Amniotic stem cell (primary cell): ENCODE measurements at places on chromosomes 4 and X.

- no peak for DNase-seq
These were observed 72.1 kb downstream of the BANK1 start for GRCh38 chr4:101862595-101862994.

DNA sequence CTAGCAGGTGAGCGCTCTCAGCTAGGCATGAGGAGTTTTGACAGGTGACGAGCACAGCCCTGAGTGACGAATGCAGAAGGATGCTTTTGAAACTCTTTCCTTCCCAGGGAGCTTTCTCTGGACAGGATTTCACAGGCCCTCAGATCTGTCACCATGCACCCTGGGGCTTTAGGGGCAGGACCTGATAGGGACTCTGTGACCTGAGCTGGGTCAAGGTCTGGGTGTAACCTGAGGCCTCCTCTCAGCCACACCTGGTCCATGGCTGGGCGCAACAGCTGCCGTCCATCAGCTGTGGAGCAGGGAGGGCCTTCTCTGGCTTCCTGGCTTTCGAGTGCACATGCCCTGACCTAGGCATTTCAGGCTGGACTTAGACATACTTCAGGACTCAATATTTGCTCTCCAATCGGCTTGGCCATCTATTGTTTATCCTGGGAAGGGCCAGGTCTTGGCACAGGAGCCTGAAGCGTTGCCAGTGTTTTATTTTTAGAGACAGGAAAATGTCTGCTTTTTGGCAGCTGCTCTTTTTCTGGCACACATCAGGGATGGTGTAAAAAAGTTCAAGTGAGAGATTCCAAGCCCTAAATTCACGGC is 56.4 kb downstream of the C4orf51 start:
- DNase-seq = no peak

- DNase-seq = no peak
These were observed 57.7 kb downstream of the ARHGAP10 start for GRCh38 chr4:147789596-147789995.

- DNase-seq = no peak
These were observed 205.0 kb downstream of the PABPC4L start for GRCh38 chr4:133996431-133997121.

DNA sequence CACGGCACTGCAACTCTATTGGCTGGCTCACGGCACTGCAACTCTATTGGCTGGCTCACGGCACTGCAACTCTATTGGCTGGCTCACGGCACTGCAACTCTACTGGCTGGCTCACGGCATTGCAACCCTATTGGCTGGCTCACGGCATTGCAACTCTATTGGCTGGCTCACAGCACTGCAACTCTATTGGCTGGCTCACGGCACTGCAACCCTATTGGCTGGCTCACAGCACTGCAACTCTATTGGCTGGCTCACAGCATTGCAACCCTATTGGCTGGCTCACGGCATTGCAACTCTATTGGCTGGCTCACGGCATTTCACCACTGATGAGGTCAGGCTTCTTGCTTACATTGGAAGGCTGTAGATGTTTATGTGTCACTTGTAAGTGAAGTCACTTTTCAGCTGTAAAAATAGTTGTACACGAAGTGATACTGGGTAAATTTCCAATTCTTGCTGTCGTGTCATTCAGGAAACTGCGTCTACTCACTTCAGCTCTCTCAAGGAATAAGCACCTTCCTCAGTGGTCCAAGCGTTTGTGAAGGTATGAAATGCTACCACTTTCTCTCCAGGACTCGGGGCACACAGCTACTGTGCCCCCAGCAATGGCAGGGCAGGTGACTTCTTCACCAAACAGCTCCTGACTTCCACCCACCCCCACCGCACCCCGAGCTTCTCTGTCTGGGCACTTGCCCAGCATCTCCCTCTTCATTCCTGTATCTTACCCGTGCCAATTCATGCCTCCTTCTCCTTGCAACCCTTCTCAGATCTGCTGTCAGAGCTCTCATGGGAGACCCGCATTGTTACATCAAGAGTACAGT is 141.3 kb downstream of the AFAP1 start:
- DNase-seq = no peak

DNA sequence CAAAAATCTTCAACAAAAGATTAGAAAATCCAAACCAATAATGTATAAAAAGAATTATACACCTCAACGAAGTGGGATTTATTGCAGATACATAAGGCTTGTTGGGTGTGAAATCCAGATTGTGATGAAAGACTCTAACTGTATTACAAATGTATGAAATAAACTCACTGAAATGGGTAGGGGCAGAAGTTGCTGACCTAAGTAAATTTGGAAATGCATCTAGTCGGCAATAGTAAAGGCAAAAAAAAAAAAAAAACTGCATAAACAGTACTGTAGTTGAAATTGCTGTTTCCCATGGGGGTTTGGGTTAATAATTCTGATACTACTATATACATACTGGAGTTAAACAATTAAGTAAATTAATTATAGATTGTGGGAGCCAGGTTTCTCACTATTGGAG is 130.7 kb upstream of the MAGEB18 start:
- DNase-seq = no peak

- DNase-seq = no peak
These were observed 51.3 kb downstream of the EMCN start for GRCh38 chr4:100466501-100466900.

GRCh38 chrX:131795442-131796229 is 227.5 kb upstream of the STK26 start:
- no peak for DNase-seq

DNA sequence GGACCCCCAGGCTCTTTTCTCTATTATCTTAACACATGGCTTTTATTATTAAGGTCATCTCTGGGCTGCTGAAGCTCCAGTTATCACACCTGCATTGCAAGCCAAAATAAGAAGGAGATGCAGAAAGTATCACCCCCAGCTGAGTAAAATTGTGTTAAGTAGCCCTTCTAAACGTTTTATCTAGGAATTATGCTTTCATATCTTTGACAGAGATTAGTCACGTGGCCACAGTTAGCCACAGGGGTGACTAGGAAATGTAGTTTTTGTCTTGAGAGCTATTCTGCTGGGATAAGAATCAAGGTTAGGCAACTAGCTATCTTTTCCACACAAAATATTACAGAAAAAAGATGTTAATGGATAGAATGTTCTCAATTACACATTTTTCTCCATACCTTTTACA is 102.1 kb downstream of the ANXA3 start:
- DNase-seq = no peak

DNA sequence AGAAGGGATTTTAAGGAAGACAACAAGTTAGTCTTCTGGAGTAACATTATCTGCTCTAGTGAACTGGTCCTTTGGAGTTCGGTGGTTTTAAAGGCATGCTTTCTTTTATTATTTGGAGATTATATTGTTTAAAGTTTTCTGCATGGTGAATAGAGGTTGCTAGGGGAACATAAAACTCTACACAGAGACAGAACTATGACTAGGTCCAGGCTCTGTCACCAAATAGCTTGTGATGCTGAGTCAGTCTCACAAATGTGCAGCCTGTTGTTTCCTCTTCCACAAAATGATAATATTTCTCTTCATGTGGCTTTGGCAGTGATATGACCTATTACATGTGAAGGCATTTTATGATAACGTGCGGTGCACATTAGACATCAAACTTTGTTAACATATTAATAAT is 132.6 kb downstream of the PACRGL start:
- no peak for DNase-seq

GRCh38 chr4:159946983-159947615 is 844.2 kb downstream of the RAPGEF2 start:
- peak; percentile 23 for DNase-seq

DNA sequence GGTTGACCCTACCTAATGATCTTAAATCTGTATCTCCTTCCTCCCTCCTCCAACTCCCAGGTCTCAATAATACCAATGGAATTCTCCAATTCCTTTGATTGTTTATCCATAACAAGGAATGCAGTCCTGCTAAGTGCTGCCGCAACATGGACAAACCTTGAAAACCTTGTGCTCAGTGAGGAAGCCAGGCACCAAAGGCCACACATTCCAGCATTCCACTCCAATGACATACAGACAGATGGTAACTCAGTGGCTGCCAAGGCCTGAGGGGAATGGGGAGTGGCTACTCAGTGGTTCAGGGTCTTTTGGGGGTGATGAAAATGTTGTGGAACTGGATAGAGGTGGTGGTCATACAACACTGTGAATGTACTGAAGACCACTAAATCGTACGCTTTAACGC is 10.4 kb downstream of the HAUS7 start:
- DNase-seq = peak; percentile 12

GRCh38 chrX:133726211-133726630 is 259.2 kb downstream of the GPC3 start:
- DNase-seq = peak; percentile 26

DNA sequence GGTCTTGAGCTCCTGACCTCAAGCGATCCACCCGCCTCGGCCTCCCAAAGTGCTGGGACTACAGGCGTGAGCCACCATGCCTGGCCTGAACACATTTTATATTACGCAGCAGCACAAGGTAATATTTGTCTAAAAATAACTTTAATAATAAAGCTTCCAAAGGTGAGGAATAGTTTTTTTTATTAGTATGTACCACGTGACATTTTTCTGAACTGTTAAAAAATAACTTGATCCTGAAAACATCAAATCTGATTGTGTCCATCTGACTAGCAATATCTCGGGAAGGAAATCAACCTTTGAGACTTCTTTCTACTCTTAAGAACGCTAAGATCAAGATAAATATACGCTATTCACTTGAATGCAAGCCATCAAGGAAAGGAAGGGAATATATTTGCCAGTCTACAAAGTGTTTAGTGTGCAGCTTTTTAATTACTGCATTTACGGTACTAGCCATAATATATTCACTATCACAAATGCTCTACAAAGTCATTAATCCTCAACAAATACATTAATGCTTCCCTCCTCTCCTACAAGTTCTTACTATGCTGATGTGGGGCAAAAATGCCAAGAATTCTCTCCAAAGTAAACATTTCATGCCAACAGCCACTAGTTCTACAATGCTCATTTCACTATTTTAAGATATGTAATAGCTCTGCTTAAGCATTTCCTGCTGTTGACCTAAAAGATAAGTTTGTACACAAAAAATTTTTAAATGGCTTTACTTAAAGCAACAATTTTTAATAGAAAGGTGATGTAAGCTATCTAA is 143.6 kb downstream of the APBB2 start:
- peak; percentile 15 for DNase-seq

GRCh38 chr4:47642191-47642830 is 157.2 kb downstream of the ATP10D start:
- DNase-seq = no peak

GRCh38 chrX:138756234-138756633 is 44.7 kb upstream of the FGF13 start:
- DNase-seq = no peak

DNA sequence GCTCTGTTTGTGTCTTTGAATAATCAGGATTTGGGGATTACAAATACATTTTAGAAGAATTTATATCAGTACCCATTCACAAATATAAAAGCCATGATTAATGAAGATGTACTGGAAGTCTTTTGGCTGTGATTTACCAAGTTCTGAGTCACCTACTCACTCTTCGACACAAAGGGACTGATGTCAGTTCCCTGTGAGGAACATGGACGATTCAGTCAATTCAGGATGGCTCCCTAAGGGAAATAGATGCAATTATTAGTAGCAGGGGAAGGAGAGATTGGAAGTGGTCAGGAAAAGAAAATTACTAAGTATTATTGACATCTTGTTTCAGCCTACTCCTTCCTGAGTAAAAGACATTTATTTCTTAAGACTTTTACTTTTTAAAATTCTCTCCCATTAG is 550.7 kb upstream of the SLIT2 start:
- DNase-seq = no peak

DNA sequence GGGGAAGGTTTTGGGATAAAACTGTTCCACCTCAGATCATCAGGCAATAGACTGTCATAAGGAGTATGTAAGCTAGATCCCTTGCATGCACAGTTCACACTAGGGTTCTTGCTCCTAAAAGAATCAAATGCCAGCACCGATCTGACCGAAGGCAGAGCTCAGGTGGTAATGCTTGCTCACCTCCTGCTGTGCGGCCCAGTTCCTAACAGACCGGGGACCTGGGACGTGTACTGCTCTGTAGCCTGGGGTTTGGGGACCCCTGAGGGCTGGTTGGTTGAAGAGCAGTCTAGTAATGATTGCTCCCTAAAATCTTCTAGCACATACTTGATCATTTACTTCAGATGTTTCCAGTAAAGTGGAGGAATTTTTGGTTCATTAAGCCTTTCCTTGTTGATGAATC is 173.1 kb upstream of the SLIT2 start:
- DNase-seq = no peak

DNA sequence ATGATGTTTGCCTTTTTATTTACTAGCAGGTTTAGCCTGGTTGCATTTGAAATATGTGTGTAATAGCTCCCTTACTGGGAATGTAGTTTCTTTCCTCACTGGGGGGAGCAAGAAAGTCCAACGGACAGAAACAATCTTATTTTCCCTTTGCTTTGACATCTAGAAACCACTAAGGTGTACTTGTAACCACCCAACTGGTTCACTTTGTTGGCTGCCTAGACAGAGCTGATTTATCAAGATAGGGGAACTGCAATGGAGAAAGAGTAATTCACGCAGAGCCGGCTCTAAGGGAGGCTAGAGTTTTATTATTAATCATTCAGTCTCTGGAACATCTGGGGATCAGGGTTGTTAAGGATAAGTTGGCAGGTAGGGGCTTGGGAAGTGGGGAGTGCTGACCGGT is 30.3 kb downstream of the XG start:
- no peak for DNase-seq

- no peak for DNase-seq
These were observed 439.5 kb downstream of the GRXCR1 start for GRCh38 chr4:43332052-43332425.

GRCh38 chr4:43716721-43717395 is 731.8 kb downstream of the KCTD8 start:
- no peak for DNase-seq

GRCh38 chr4:152398060-152398459 is 137.8 kb downstream of the FBXW7 start:
- no peak for DNase-seq

DNA sequence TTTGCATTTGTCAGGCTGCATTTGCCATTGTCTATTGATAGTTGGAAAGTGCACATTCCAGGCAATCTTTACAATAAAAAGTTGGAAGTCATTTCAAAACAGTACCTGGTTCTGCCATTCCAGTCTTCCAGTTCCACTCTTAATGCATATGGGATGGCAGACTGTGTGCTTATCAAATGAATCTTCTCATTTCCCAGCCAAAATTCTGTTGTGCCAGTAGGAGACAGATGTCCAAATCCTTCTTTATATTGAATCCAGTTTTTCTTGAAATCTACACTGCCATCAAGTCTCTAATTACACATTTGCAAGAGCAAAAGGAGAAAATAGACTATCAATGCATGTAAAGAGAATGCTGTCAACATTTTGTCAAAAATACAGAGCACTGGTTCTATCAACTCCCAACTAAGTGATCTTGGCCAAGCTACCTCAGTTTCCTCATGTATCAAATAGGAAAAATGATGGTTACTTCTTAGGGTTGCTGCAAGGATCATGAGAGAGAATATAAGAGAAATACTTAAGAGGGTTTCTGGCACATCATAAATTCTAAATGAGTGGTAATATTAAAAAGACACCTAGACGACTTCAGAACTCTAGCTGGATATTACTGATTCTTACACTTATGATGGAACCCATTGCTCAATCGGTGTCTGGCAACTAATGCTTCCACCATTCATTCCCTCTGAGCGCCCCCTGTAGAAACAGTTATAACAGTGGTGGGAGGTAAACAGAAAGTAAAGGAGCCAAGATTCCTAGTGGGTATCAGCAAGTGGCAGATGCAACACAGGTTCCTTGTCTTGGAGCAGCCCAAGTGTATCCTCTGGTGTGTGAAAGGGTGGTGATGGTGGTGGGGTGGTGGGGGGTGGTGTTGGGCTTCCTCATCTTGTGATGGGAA is 3.8 kb downstream of the FGG start:
- no peak for DNase-seq
